Lung microvascular endothelial cell (primary cell): ENCODE measurements at places on chromosomes 4 and X. TPM values are rescaled to one million over a fixed set of nuclear protein-coding genes. Genes with fewer than 3 reads are reported as not detected.

The ADH1B gene
- total RNA-seq = under 0.01 TPM in 2 replicates

The HELT gene
- not detected in 2 replicates for total RNA-seq

The SHISA3 gene
- 0.44 and 0.60 TPM in 2 replicates for total RNA-seq

The C4orf17 gene
- total RNA-seq = not detected in 2 replicates

The CCKAR gene
- total RNA-seq = not detected in 2 replicates

The LDB2 gene
- total RNA-seq = 346 and 363 TPM in 2 replicates

The PSAPL1 gene
- not detected in 2 replicates for total RNA-seq

The MSN gene
- total RNA-seq = 156 and 229 TPM in 2 replicates

The RADX gene
- total RNA-seq = under 0.01 TPM in 2 replicates

The ASB12 gene
- not detected in 2 replicates for total RNA-seq

The FGFBP2 gene
- not detected in 2 replicates for total RNA-seq

The DOK7 gene
- total RNA-seq = not detected in 2 replicates
